Stimulated activated CD8-positive, alpha-beta memory T cell treated with anti-CD3 and anti-CD28 coated beads, Interleukin-7, amount 100 ng/mL, for 4 hours (primary cell): ENCODE measurements at places on chromosomes 7 and 10.

- no peak for DNase-seq
Observed at GRCh38 chr7:50558294-50559053, 6.7 kb downstream of the DDC start.

- no peak for DNase-seq
Observed at GRCh38 chr10:21421016-21421415, 104.5 kb downstream of the SKIDA1 start.

DNA sequence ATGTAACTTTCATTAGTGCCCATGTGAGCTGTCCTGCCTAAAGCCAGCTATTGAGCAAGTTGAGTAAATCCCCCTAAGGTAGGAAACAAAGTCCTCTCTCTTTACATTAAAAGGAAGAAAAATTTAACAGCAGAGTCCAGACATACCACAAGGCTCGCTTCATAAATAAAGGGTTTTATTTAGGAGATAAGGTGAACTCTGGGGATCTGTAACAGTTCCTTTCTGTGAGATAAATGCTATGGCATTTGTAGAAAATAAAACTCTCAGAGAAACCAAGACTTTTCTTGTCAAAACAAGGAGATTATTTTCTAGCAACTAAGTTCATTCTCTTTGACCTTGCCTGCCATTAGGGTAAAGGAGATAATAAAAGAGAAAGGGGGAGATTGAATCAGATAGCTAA is 32.3 kb upstream of the LYZL1 start:
- DNase-seq = no peak

DNA sequence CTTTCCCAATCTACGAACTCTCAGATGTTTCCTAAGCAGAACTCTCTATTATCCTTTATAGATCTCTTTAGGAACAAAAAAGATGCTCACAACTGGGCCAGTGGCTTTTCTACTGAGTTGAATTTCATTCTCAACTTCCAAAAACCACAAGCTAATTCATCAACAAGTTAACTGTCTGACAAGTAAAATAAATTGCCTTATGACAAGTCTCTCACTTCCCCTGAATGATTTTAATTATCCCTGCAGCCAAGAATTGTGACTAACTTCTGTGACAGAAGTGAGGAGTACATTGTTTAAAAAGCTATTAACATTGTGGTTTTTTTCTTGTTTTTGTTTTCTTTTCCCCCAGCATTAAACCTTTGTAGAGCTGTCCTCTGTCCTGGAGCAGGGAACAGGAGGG is 343.1 kb downstream of the HPSE2 start:
- DNase-seq = no peak

GRCh38 chr7:139602143-139602722 is 78.7 kb downstream of the CLEC2L start:
- DNase-seq = no peak

GRCh38 chr10:78996792-78997129 is 72.0 kb upstream of the ZMIZ1 start:
- no peak for DNase-seq

GRCh38 chr10:84948644-84949043 is 620.3 kb downstream of the CCSER2 start:
- DNase-seq = no peak

DNA sequence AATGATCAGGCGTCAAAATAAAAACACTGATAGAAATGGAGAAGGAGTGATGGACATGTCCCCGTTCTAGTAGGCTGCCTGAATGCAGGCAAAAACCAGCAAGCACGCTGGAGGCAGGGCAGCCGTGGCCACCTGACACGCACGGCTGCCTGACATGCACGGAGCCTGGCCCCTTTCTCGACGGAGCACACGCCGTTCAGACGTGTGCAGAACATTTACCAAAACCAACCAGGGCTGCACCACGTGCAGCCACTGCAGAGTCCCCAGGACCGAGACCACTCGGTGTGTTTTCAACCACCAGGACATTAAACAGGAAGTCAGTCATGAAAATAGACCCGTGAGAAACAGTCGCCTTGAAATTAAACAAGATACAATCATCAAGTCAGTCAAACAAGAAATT is 61.9 kb upstream of the NKX6-2 start:
- DNase-seq = no peak

DNA sequence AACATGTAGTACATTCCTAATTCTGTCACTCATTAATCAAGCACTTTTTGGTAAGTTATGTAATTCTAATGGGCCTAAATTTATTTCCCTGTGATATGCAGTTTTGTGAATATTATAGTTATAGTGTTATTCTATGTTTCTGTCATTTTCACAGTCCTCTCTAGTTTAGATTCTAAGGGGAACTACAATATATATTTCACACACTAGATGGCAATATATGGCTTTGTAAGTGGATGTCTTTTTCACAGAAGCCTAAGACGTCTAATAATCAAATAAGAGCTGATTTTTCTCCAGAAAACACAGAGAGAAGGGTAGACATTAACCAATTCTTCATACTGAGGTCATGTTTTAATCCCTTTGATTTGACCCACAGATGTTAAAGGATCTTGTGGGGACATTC is 18.0 kb downstream of the RNLS start:
- no peak for DNase-seq

- no peak for DNase-seq
Observed at GRCh38 chr7:38660427-38661099, 29.4 kb upstream of the AMPH start.

GRCh38 chr10:71790749-71791440 is 17.6 kb upstream of the VSIR start:
- DNase-seq = no peak
